GM12878 (cell line): ENCODE measurements at places on chromosomes 11 and 22. TPM values are rescaled to one million over a fixed set of nuclear protein-coding genes. Genes with fewer than 3 reads are reported as not detected.

Gene KRTAP5-1
- not detected in 2 replicates for polyA plus RNA-seq

Gene MYBPC3
- not detected in 2 replicates for polyA plus RNA-seq

GRCh38 chr11:110323786-110324185 is 27.4 kb upstream of the RDX start:
- H3K27ac ChIP-seq: no peak overlapping the region
- no peaks in the 10 kb centered on the region for H3K27me3 ChIP-seq
- H3K4me3 ChIP-seq: no peak overlapping the region
- peaks cover 8% of the 10 kb centered on the region; the same call in 1 of the 2 replicates for H3K4me1 ChIP-seq
- DNase-seq: no peak

Gene LAYN
- 0.06 TPM in 1 of 2 replicates, not detected in the other for polyA plus RNA-seq

DNA sequence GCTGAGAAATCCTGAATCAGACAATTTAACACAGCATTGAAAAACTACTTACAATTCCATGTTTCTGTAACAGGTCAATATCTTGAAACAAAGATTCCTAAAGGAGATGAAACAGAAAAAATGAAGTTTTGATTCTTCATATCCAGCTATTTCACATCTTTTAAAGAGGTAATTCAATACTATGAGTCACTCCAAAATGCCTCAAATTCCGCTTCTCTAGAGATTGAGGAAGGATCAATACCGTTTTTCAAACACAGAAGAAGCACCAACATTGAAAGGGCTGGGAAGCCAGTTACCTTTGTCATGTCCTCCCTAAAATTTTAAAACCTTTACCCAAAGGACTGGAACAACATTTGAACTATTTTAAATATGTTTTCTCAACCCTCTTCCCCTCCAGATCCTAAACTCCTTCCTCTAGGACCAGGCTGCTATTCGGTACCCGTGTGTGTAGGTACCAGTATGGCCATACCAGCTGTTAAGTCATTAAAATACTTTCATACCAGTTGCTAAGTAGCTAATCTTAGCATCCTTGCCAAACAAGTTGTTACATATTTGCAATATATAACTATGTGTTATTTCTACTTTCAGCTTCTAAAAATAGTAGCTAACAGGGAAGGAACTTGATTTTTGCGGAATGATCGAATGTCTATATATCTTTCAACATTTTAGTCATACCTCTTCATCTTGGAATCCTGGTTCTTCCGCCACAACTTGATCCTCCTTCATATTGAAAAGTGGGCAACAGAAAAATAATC is 2.3 kb downstream of the DMC1 start:
- H3K27ac ChIP-seq: no peak overlapping the region
- DNase-seq: no peak
- no peak overlapping the region for H3K4me3 ChIP-seq
- H3K27me3 ChIP-seq: no peaks in the 10 kb centered on the region
- H3K4me1 ChIP-seq: peaks cover 7% of the 10 kb centered on the region; the same call in 1 of the 2 replicates
